Right lung (tissue), 10 donors: ENCODE measurements at places on chromosomes 6 and 20.

- DNase-seq = no peak
These were observed 257.4 kb downstream of the THBS2 start for GRCh38 chr6:168996356-168996625.

DNA sequence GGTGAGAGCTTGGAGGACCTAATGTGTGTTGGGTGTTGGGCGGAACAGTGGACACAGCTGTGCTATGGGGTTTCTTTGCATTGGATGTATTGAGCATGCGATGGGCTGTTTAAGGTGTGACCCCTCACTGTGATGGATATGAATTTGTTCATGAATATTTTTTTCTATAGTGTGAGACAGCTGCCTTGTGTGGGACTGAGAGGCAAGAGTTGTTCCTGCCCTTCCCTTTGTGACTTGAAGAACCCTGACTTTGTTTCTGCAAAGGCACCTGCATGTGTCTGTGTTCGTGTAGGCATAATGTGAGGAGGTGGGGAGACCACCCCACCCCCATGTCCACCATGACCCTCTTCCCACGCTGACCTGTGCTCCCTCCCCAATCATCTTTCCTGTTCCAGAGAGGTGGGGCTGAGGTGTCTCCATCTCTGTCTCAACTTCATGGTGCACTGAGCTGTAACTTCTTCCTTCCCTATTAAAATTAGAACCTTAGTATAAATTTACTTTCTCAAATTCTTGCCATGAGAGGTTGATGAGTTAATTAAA lies 3.0 kb downstream of the HLA-A start:
- no peak for DNase-seq

DNA sequence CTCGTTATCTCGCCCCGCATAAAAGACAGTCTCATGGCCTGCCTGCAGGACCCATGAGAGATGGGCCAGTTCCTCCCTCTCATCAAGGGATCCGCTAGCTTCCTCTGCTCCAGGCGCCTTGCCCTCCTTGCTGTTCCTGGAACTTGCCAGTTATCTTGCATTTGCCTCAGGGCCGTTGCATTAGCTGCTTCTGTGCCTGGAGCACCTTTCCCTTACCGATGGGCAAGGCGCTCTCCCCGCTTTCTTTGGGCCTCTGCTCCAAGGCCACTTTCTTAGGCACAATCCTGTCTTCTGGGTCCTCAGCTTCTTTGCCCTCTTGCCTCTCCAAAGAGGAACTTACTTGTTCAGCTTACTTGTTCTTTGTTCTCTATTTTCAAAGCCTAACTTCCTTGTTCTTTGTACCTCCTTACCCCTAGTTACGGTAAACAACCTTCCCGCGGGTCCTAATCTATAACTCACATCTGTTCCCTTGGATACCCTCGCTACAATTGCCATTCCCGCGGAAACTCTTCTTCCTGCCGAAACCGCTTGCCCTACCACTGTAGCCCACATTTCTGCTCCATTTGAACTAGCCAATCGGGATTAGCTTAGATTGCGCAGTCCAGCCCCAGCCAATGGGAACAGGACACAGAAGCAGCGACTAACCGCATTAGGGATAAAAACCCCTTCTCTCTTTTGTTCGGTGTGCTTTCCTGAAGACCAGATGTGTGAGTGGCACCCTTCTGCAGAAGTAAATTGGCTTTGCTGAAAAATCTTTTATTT lies 887 bp upstream of the NSFL1C start:
- no peak for DNase-seq

GRCh38 chr6:150427037-150427602 lies 58.3 kb downstream of the IYD start:
- DNase-seq = no peak

- DNase-seq = peak; percentile 45
These were observed 95.6 kb downstream of the LAMP5 start for GRCh38 chr20:9609887-9610502.

DNA sequence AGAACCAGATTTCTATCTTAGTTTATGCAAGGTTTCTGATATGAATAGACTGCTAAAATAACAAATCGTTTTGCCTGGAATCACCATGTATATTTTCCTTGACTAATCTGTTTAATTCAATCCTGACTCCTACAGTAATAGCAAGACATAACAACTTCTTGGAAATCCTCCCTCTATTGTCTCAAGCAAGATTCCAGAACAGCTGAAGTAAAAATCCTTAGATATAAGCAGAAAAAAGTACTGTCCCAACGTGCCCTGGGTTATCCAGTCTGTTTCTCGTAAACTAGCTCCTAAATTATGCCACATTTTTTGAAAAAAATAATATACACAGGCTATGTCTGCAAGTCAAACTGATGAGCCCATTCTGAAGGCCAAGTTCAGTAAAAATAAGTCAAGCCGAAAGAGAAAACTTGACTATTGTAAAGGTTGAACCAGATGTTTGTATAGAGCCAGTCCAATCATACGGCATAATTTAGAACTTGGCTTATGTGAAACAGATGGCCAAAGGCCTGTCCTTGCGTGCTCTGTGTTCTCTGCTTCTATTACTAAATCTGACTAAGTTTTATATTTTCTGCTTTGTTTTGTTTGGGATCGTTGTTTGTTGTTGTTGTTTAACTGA lies 341.6 kb upstream of the NRSN1 start:
- no peak for DNase-seq

DNA sequence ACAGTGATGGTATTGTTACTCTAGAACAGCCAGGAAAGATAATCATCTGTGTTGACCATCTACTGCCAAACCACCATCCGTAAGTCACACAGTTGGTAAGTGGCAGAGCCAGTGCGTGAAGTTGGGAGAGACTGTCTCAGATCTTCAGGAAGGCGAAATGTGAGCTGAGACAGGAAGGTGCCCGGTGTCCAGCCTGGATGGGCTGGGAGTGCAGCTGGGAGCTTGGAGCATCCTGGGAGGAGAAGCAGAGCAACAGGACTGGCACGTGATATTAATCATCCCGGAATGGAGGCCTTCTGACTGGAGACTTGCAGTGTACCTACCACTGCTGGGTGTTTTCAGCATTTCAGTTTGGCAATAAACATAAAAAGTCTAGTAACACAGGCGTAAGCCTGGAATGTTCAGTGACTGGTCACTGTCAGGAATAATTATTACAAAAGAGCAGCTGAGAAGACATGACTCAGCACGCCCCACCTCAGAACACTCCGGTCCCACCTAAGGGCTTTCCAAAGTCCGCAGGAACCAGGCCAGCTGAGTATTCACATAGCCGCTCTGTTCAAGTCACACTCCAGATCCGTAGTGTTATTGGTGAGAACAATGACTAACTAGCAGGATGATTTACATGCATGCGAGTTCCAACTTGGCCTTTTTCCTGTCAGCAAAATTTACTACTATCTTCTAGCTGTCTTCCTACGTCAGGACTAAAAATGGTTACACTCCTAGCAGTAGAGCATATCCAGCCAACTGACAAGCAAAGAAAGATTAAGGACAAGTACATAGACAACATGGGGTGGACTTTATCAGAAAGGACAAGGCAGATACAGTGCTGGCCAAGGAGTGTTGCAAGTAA lies 45.1 kb upstream of the PNRC1 start:
- peak; percentile 88 for DNase-seq

GRCh38 chr20:20233041-20233514 lies 134.8 kb upstream of the INSM1 start:
- peak; percentile 16 for DNase-seq

GRCh38 chr6:21305893-21306332 lies 287.6 kb upstream of the SOX4 start:
- peak; percentile 73 for DNase-seq

- no peak for DNase-seq
These were observed 60.1 kb upstream of the BMP2 start for GRCh38 chr20:6707321-6707831.

- peak; percentile 57 for DNase-seq
These were observed 75.1 kb upstream of the ATXN1 start for GRCh38 chr6:16836144-16836981.

- no peak for DNase-seq
These were observed 165.4 kb upstream of the CITED2 start for GRCh38 chr6:139539852-139540251.

DNA sequence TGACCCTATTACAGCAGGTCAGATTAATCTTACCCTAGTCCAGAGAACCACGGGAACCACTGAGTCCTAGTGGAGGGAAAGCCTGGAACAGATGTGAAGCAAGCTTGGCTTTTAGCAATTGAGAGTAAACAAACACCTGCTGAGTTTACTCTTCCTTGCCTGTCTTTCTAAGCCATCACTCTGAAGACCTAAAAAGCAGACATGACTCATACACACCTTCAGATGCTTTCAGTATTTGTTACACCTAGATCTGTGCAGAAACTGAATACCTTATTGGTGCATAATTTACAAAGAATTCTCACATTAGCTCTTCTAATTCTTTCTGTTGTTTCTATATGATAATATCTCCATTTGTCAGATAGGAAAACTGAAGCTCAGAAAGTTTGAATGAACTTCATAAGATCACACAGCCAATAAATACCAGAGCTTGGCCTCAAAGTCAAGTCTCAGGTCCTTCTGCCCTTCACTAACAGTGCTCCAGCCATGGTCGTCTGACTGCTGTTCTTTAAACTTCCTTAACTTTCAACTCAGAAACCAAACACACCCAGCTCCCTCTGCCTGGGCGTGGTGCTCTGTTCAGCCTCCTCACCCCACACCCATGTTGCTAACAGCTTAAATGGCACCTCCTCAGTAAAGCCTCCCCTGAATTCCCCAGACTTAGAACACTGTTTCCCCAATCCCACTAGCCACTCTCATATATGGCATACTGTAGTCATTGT lies 8.6 kb upstream of the GABBR1 start:
- no peak for DNase-seq

GRCh38 chr20:39574061-39574460 lies 611.9 kb downstream of the DHX35 start:
- no peak for DNase-seq
